ENCODE measurements at places on chromosomes 3 and 15. TPM values are rescaled to one million over a fixed set of nuclear protein-coding genes. Genes with fewer than 3 reads are reported as not detected.

DNA sequence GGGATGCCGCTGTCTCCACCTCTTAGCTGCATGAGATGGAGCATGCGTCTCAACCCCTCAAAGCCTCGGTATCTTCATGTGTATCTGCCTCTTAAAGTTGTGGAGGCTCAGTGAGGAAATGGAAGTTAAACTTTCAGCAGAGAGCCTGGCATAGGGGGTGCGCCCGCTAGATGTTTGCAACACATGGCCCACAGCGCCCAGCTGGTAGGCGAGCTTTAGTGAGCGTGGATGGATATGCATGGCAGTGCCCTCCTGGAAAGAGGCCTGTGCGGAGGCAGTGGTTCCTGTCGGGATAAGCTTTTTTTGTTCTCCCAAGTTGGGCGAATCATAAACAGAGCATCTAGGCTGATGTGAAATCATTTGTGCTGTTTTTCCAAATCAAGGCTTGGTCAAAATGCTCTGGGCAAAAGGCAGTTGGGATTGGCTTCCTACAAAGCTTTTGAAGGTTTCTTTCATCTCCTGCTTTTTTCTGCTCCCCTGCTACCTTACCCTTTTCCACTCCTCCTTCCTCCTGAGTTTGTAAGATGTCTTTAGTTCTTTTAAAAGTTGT, 272.4 kb upstream of the TPM1 start:
- DNase-seq, result no peak

P2RY14 gene
- total RNA-seq, result 5.7 TPM

STRIT1 gene
- not detected for total RNA-seq

LSAMP gene
- total RNA-seq, result not detected

C3orf33 gene
- total RNA-seq, result 2.0 TPM

MASP1 gene
- not detected for total RNA-seq
